MV-4-11 (cell line): ENCODE measurements at places on chromosomes 2 and 18.

DNA sequence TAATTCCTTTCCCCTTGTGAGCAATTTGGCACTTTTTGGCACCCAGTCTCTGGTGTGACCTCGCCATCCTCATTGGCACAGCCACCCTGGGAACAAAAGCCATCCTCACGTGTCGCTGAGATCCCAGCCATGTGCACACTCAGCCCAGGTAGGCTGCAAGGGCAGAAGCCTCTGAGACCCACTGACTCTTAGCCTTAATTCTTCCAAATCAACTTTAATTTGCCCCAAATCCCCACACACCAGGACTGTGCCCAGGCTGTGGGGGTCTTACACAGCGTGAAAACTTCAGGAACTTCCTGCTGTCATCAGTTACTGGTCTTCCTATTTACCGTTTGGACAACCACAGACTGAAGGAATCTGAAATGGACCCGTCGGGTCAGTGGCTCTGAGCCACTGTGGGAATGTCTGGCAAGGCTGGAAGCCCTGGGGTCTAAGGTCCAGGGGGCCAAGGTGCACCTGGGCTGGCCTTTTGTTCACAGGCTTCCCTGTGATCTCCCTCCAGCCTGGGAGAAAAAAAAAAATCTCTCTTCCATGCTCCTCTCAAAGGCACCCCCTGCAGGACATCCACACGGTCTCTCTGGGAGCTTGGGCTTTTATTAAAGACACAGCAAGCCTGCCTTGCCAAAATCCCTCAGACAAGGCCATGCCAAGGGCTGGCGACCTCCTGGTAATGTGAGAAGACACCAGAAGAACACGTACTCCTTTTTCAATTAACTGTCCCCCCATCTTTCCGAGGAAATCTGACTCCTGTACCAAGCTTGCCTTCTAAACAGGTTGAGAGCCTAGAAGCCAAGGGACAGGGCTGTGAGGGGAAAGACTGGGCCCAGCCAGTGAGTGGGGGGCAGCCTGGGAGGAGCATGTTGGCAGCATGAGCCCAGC lies 42.1 kb upstream of the LAPTM4A start:
- no peak for DNase-seq

GRCh38 chr2:112869258-112869842 lies 32.8 kb upstream of the IL1B start:
- peak; percentile 56 for DNase-seq

DNA sequence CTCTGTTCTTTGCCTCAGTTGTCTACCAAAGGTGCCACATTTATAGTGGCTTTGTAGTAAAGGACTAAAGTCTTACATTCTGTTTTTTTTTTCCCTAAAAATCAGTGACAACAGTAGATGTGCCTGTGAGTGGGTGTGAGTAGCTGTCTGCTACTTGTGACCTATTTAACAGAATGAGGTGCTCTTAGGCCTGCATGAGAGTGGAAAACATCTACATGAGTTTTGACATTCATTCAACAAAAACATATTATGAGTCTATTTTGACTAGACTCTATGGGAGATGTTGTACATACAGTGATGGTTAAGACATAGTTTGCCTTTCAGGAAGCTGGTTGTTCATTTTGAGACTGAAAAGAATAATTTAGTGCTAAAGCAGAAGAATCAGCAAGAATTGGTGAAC lies 36.7 kb downstream of the IL1R2 start:
- no peak for DNase-seq

DNA sequence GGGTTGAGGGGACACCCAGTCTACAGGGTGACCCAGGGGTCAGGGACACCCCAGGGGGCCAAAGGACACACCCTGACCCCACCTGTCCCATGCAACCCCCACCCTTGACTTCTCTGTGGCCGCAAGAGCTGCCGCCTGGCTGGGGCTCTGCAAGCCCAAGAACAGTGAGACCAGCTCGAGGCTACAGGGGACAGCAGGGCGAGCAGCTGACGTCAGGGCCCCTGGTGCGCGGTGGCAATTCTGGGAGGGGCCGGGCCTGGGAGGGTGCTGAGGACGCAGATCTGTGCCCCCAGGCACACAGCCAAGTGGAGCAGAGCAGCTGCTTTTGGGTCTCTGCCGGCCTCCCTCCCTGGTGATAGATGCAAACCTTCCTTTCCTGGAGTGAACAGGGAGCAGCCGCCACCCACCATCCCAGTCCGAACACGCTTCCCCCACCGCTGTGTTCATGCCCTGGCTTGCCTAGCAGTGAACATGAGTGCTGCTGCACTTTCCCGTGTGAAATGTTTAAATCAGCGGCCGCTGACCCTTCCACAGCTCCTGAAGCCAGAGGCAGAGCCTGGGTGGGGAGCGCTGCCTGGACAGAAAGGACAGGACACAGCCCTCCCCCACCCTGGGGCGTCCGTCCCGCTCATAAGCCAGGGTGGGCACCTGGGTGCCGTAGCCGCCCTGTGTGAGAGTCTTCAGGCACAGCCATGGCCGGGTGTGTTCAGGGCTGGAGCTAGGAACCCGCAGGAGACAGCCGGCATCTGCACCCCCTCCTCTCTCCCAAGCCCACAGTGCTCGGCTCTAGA lies 46.9 kb downstream of the SLC66A2 start:
- DNase-seq = no peak

- no peak for DNase-seq
Measured at GRCh38 chr18:46278481-46279465, 174.6 kb downstream of the HAUS1 start.

GRCh38 chr18:70126832-70127231 lies 78.7 kb downstream of the RTTN start:
- DNase-seq = no peak
